ENCODE measurements at places on chromosomes 1 and 21.

DNA sequence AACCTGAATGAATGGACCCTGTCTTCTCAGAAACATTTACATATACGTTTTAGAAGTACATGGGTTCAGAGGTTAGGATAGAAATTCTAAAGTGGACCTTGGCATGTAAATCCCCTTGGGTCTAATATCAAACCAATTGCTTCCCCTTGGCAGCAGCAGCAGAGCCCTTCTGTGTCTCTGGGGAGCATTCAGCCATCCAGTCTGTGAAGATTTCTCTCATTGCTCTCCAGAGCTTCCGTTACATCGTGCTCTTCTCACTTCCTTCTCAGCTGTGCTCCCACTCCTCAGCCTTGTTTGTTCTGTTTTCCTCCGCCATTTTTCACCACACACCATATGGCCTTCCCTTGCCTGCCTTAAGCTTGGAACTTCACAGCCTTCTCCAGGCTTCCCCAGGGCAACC is 61.5 kb upstream of the ATP1B1 start:
- DNase-seq = no peak

DNA sequence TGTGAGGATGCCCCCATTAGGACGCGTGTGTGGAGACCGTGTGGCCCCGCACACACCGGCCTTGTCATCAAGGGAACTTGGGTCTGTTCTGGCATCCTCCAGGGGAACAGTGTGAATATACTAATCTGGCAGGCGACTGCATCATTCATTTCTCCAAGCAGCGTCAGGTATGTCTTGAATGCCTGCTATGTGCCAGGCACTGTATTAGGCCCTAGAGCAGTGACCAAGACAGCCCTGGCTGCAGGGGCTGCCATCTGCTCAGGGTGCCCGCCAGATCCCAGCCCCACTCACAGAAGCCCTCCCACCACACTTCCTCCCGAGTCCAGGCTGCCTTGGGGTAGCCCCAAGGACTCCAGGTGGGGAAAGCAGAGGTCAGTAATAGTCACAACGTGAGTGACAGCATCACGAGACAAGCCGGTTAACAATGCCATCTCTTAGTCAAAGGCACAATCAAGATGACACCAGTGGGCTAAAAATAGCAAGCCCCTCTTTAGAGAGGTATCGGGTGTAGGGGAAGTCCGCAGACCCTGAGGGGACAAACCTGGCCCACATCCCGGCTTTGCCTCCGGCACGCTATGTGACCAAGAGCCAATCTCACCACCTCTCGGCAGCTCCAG is 7.5 kb upstream of the LAPTM5 start:
- DNase-seq = no peak

- no peak for DNase-seq
These were observed 95.4 kb downstream of the C1orf94 start for GRCh38 chr1:34272152-34272551.

GRCh38 chr1:17438318-17439249 is 893 bp downstream of the RCC2 start:
- peak; percentile 14 for DNase-seq

DNA sequence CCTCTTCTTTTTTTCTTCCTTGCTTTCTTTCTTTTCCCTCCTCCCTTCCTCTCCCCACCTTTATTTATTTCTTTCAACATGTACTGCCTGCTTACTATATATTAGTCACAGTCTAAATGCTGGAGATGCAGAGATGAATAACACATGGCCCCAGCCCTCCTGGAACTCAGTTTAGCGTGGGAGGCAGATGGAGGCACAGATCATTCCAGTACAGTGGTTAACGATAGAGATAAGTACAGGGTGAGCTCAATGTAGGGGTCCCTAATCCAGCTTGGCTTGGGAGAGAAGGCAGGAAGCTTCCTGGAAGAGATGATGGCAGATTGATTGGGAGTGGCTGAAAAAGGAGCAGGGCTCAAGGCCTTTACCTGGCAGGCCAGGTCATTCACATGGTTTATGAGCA is 55.6 kb upstream of the PPP2R5A start:
- no peak for DNase-seq

DNA sequence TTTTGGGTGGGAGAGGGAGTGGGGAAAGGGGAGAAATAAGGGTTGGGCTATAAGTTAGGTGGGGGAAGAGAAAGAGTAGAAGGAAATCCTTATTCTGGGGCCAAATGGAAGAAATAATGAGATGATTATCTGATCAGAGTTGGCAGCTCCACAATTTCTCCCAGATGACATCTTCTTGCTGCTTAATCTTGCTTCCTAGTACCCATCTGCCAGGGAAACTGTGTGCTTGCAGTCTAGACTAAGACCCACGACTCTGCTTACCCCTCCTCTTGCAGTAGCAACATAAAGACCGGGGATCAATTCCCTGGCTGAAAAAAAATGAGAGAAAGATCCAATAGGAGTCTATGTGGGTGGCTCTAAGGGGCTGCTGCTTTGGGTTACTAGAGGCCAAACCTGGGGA is 95.6 kb downstream of the PAPPA2 start:
- DNase-seq = no peak

GRCh38 chr1:232440325-232441035 is 189.5 kb downstream of the SIPA1L2 start:
- no peak for DNase-seq

DNA sequence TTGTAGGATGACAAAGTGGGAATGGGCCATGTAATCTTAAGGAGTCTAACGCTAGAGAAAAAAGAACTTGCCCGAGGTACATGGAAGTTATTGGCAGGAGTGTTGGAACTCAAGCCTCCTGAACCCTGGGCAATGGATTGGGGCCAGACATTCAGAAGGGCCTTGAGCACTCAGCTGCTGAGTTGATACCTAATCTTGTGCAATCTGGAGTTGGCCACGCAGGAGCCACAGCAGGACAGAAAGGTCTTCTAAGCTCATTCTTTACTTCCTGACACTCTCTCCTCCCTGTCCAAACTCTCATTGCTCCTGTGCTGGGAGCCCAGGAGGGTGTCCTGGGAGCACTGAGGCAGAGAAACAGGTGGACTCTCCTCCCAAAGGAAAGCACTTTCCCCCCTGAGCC is 25.1 kb upstream of the CSF1 start:
- DNase-seq = no peak

DNA sequence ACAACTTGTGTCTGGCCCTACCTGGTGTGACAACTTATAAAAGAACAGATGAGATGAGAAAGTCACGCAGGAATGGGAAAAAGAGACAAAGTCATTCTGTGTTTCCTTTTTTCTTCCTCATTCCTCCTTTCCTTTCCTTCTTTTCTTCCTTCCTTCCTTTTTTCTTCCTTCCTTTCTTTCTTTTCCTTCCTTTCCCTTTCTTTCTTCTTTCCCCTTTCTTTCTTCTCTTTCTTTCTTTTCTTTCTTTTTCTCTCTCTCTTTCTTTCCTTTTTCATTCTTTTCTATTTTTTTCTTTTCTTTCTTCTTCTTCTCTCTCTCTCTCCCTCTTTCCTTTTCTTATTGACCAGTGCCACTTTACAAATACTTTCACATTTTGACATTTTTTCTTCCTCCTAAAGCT is 239.7 kb downstream of the ATG4C start:
- DNase-seq = no peak

DNA sequence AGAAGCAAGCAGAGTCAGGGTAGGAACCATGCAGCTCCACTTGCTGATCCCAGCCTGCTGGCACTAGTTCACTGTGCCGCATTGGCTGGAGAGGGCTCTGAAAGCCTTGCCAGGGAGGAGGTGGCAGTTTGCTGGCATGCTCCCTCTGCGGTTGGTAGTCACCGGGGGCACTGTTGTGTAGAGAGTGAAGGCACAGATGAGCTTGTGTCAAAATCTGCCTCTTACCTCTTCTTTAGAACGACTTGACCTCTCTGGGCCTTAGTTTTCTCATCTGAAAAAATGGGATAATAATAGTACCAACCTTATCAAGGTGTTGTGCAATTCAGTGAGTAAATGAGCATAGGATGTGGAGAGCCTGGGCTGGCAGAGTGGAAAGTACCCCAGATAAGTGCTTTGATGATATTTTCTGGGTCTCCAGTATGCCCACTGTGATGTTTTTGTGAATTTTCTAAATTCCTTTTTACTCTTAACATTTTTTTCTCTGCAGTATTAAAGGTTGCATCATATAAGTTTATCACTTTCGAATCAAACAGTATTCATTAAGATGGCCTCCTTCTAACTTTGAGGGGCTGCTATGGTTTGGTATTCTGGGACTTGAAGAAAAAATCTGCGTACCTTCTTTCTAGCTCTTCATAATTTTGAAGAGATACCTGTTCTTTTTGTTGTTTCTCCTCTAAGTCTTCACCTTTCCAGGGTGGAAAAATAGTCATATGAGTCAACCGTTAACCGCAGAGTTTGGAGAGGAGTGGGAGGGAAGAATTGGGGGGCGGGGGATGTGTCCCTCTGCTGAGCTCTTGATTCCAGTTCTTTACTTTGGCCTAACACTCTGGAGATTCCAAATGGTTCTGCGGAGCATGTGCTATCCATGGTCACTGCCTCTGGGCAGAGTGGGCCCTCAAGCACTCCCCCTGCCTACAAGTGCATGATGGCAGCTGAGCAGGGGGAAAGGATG is 26.8 kb downstream of the SZRD1 start:
- no peak for DNase-seq

DNA sequence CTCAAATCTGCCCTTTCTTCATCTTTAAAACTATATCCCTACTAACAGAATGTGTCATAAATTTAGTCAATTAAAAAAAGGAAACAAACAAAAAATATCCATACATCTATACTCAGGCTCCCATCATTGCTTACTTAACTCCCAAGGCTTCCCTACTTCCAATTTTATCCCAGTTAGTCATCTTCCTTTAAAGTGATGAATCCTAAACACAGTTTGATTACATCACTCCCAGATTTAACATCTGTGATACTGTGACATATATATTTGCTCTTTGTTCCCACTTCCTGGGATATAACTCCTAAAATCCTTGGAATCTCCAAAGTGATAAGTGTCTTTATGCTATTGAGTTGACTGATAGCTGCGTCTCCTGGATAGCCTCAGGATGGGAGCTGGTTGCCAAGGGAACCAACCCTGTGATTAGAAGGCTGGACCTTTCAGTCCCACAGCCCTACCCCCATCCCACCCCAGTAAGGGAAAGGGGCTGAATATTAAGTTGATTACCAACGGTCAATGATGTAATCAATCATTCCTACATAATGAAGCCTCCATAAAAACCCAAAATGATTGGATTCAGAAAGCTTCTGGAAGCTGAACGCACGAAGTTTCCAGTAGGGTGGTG is 21.6 kb downstream of the GLMN start:
- DNase-seq = no peak

DNA sequence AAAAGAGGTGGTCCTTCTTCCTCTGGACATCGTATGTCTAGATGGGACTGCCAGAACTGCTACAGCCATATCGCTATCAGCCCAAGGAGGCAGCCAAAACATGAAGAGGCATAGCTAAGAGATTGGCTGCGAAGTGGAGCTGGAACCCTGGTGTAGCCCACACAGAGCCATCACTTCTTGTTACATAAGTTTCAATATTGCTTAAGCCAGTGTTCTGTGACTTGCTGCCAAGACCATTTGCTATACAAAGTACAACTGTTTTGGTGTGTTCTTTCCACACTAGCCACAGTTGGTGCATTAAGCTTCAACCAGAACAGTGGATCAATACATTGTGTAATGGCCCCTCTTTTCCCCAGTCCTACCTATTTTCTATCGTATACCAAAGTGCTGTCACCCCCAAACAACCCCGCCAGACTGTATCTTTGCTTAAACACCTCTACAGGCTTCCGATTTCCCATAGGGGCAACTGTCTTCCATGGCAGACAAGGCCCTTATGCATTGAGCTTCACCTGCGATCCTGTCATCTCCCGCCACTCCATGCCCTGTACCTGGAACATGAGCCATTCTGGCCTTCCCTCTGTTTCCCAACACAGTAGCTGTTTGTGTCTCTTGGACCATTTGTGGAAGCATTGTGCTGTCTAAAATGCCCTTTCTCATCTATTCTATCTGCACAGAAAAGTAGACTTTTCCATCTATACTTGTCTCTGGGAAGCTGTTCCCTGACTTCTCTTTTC is 241.8 kb downstream of the TTLL7 start:
- no peak for DNase-seq

DNA sequence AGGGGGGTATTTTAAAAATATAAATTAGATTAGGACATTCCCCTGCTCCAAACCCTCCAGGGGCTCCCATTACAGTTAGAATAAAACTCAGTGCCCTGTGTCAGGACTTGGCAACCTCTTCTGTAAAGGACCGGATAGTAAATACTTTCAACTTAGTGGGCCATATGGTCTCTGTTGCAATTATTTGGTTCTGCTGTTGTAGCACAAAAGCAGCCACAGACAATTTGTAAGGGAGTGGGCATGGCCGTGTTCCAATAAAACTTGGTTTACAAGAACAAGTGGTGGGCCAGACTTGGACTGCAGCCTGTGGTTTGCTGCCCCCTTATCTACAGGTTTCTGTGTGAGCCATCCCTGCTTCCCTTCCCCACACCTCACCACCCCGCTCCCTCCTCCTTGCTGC is 92.0 kb downstream of the ACTL8 start:
- DNase-seq = no peak

GRCh38 chr21:42068592-42068991 is 2.5 kb upstream of the UMODL1 start:
- DNase-seq = no peak

- no peak for DNase-seq
These were observed 252.7 kb downstream of the LRRC40 start for GRCh38 chr1:69952676-69953075.

- no peak for DNase-seq
These were observed 162.7 kb downstream of the IER5 start for GRCh38 chr1:181251001-181251712.

- DNase-seq = no peak
These were observed 17.8 kb upstream of the GUCA2B start for GRCh38 chr1:42135426-42135825.

- DNase-seq = no peak
These were observed at the start of gene FAM43B for GRCh38 chr1:20551945-20552727. TSS of gene FAM43B (plus strand) at chr1:20552573. CDS start at chr1:20552974, 401 bp downstream.

- DNase-seq = no peak
These were observed 513.0 kb downstream of the PTPRU start for GRCh38 chr1:29749024-29749945.

GRCh38 chr1:10338047-10338446 is 60.8 kb upstream of the PGD start:
- no peak for DNase-seq

- no peak for DNase-seq
These were observed 5.2 kb downstream of the GPR25 start for GRCh38 chr1:200877839-200878551.

- no peak for DNase-seq
These were observed 40.2 kb downstream of the GFI1 start for GRCh38 chr1:92446546-92446945.

GRCh38 chr1:116330342-116330652 is 42.7 kb upstream of the ATP1A1 start:
- DNase-seq = no peak

GRCh38 chr1:174007851-174008250 is 14.3 kb downstream of the RC3H1 start:
- no peak for DNase-seq

- DNase-seq = no peak
These were observed 2.9 kb downstream of the AGPAT3 start for GRCh38 chr21:43867948-43868347.

All from stimulated activated CD8-positive, alpha-beta memory T cell treated with anti-CD3 and anti-CD28 coated beads, Interleukin-15, amount 100 ng/mL, for 1 hour (primary cell).